Activated CD4-positive, alpha-beta T cell treated with anti-CD3 and anti-CD28 coated beads, Interleukin-2, amount 50 U/mL, for 16 hours (primary cell): ENCODE measurements at places on chromosomes 12 and 14.

- DNase-seq, result no peak
Observed at GRCh38 chr12:503111-503761, 43.5 kb downstream of the B4GALNT3 start.

DNA sequence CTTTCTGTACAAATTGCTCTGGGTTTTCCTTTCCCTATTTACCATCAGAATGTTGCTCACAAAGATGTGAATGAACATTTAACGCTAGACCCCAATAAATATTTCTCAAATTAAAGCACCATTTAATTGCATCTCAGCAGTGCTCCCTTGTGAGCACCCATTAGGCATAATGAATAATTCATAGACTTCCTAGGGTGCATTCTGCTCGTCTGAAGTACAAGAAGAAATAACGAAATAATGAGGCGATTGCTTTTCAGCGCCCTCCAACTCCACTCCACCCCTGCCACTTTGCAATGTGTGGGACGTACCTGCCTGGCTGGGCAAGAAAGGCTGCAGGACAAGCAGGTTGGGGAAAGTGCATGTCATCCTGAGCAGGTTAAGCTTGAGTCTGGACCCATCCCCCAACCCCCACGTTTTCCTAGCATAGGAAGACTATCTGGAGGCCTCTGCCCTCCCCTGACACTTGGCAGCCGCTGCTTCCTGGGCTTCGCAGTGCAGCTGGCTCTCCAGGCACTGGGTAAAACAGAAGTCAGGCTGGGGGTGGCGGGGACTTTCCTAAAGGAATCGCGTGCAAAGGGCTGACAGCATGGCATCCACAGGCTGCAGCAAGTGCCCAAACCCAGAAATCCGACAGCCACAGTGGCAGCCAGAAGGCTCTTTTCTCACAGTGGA, 253.7 kb downstream of the DUSP6 start:
- DNase-seq, result no peak

DNA sequence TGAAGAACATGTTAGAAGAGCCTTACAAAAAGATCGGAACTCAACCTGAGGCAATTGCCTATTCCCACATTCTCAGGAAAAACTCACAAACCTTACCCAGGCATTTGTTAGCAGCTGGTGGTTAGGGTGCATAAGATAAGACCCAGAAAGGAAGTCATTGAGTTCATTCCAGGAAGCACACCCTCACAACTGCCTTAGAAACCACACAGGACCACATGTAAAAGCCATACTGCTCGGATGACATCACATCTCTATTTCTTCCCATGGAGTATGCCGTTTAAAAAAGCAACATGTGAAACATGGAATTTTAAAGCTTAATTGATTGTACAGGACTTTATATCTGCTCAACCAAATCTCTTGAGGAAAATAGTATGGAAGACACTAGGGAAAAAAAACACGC, 411.2 kb downstream of the DAD1 start:
- peak; percentile 46 for DNase-seq

- DNase-seq, result no peak
Observed at GRCh38 chr12:7892186-7892980, 19.7 kb upstream of the SLC2A14 start.

DNA sequence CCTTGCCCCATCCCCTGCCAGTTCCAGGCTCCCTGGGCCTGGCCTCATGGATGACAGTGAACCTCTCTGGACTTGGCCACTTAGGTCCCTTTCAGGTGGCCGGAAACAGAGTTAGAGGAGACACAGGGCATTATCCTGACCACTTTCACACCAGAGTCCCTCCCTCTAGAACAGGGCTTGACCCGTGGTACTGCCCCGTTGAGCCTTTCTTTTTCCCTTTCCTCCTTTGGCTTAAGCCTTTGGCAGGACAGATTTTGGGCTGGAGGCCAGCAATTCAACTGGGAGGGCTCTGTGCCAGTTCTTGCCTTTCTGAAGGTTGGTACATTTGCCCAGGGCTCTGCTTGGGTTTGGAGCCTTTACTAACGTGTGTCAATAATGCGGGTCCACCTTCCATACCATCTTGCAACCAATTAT, 22.8 kb downstream of the TPCN1 start:
- DNase-seq, result no peak

GRCh38 chr14:22588526-22589095, 413 bp downstream of the DAD1 start:
- peak; percentile 58 for DNase-seq

DNA sequence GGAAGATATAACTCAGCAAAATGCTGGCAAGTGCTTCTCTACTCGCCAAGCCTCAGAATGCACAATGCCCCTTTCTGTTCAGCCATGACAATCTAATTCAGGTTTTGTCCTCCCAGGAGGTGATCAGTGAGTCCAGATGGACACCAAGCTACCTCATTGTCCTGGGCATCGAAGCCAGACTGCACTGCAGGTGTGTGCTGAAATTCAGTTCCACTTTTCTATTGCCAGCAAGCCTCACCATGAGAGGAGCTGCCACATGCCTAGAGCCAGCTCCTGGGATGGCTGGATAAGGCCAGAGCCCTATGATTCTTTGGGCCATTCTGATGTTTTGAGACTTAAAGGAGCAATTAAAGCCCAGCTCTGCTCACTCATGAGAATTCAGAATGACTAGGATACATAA, 186.7 kb downstream of the GRIN2B start:
- DNase-seq, result no peak

DNA sequence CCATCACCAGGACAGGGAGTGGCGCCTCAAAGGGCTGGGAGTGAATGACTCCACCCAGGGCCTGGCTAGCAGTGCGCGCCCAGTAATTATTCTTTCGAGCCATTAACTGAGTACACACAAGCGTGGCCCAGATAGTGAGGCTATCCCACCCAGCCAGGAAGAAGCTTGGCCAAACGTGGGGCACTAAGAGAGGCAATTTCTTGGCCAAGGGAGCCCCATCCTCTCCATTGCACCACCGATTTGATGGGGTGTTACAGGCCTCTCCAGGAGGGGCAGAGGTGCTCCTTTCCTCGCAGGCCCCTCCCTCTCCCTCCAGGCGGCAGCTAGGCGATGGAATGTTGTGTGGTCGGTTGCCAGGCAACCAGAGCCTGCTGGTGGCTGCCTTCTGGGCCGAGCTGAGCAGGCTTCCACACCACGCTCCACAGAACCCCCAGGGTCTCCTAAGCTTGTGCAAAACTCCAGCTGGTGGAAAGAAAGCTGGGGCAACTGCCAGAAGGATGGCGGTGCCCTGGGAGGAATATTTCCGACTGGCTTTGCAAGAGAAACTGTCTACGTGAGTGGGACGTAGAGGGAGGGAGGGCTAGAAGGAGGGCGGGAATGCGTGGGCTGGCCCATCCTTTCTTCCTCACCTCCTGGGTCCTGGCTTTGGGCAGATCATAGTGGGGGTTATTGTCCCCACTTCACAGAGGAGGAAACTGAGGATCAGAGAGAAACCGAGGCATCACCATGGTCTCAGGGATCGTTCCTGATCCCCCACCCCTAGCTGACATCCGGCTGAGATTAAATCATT, at the start of gene CFAP73:
Gene CFAP73 (plus strand): TSS at position 364 of the 790 bp plus-strand sequence. CDS start 134 bp downstream, at position 498.
- DNase-seq, result no peak

GRCh38 chr12:85529896-85530295, 249.9 kb downstream of the ALX1 start:
- DNase-seq, result no peak

DNA sequence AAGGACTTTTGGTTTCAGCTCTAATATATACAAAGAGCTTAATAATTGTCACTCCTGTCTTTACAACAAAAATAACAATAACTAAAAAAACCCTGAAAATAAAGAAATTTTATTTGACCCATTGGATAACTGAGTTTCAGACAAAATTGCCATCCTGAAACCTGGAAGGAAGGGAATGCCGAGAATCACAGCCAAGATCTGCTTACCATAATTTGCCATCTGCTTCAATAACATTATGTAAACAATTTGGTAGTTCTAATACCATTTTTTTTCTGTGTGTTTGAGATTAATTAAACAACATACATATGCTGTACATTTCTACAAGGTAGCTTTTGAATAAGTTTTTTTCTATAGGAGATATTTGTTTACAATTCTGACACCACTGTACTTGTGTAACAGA, 596.3 kb upstream of the MGAT4C start:
- DNase-seq, result no peak

- DNase-seq, result no peak
Observed at GRCh38 chr14:57391517-57392195, 1.3 kb downstream of the NAA30 start.

GRCh38 chr12:1760566-1761382, 59.6 kb upstream of the LRTM2 start:
- DNase-seq, result no peak

DNA sequence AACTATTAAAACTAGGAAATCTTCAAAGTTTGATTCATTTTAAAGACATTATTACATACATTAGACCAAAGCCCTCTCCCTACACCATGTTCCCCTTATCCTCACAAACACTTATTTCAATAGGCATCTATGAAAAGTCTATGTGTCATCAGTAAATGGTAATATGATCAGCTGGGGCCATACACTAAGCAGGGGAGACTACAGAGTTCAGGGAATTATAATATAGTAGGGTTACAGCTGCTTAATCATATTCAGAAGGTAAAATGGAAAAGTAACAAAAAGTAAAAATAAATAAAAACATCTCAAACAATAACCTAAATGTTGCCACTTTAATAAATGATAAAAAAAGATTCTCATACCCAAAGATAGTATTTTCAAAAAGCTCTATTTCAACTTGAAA, 29.1 kb downstream of the PAWR start:
- no peak for DNase-seq

DNA sequence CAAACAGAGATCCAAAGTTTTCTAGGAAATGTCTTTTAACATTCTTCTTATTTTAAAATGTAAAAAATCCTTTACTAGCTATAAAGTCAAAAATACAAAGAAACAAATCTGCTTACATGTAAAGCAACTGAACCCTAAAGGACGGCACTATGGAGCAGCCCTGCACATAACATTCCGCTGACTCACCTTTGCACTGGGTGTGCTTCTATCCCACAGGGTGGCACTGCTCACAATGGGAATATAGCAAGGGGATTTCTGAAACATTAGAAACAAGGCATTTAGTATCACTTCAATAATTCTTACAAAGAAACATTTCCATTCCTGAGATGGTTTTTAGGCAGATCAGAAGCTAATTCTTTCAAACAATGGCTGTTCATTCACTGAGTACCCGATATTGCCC, 94.3 kb downstream of the C12orf42 start:
- DNase-seq, result no peak

- no peak for DNase-seq
Observed at GRCh38 chr12:29113101-29113500, 36.0 kb upstream of the FAR2 start.

GRCh38 chr12:48037267-48037915, 33.1 kb upstream of the COL2A1 start:
- DNase-seq, result no peak

- DNase-seq, result no peak
Observed at GRCh38 chr14:100556140-100556475, 31.1 kb downstream of the BEGAIN start.

GRCh38 chr12:124020514-124020949, 47.5 kb downstream of the ZNF664 start:
- no peak for DNase-seq

GRCh38 chr14:79411403-79412174, 799.7 kb downstream of the DIO2 start:
- DNase-seq, result no peak

GRCh38 chr12:69023840-69024239, 90.9 kb upstream of the CPM start:
- DNase-seq, result no peak

- no peak for DNase-seq
Observed at GRCh38 chr12:122368361-122369073, 54.0 kb downstream of the CLIP1 start.

- no peak for DNase-seq
Observed at GRCh38 chr14:91257328-91258010, 13.0 kb upstream of the GPR68 start.

GRCh38 chr14:20530771-20531571, 25.6 kb downstream of the RNASE10 start:
- peak; percentile 72 for DNase-seq

DNA sequence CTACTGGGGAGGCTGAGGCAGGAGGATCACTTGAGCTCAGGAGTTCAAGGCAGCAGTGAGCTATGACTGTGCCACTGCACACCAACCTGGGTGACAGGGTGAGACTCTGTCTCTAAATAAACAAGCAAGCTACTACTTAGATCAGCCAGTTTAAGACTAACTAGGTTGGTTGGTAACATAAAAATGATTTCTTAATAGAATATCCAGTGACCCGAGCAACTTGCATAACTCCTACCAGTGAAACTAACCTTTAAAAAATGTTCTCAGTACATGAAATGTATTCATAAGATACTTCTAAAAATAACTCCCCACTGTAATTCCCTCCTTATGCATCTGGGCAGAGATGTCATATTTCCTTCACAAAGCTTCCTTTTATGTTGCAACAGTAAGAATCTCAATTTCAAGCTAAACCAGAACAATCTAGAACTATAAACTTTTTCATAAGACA, 15.9 kb downstream of the TAOK3 start:
- DNase-seq, result peak; percentile 31

GRCh38 chr12:44848703-44849085, 27.4 kb downstream of the NELL2 start:
- no peak for DNase-seq

DNA sequence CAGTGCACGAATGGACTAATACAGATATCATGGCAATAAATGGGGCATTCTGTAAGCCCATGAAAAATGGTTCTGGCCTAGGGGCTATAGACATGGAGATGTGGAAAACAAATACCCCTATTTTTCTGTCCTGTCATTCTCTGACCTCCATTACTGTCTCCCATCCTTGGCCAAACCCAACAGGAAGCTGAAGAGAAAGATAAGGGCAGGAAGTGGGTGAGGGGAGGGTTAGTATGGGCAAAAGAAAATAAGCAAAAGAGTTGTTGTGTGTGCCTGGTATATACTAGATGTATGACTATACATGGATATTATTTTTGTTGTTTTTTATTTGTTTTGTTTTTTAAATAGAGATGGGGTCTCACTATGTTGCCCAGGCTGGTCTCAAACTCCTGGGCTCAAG, 339.3 kb downstream of the PCNX1 start:
- peak; percentile 14 for DNase-seq

DNA sequence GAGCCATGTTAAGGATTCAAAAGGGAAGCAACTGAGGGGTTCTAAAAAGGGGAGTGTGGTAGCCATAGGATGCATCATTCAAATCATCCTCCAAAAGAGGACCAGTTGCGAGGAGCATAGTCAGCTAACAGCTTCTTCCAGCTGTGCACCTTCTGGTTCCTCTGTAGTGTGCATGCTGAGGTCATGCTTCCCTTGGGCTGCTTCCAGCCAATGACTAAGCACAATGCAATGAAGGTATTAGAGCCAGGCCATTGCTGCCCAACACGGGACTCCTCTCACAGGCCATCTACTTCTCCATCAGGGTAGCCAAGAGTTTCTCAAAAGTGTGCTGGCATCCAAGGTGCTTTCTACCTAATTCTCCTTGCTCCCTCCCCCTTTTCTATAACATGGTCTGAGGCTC, 69.2 kb upstream of the ARID2 start:
- DNase-seq, result no peak

DNA sequence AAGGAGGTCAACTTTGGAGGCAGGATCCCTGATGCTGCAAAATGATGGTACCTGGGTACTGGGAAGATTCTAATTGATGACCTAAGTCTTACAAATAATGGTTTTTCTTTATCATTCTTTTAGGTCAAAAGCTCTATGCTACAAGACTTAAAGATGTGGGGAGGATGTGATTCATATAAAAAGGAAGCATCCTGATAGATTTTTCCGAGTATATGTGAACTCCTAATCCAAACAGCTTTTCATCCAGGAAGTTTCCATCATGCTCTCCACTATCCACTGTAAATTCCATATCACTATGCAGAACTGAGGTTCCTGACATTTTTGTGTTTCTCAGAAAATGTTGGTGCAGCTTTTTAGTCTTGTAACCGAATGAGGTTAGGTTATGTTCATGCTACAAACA, 293.2 kb downstream of the PAWR start:
- DNase-seq, result no peak

GRCh38 chr14:75558440-75558839, 20.0 kb upstream of the FLVCR2 start:
- DNase-seq, result no peak
